Activated B cell treated with CpG ODN at 0.5 μM for 24 hours (primary cell): ENCODE measurements at places on chromosomes 4 and X.

DNA sequence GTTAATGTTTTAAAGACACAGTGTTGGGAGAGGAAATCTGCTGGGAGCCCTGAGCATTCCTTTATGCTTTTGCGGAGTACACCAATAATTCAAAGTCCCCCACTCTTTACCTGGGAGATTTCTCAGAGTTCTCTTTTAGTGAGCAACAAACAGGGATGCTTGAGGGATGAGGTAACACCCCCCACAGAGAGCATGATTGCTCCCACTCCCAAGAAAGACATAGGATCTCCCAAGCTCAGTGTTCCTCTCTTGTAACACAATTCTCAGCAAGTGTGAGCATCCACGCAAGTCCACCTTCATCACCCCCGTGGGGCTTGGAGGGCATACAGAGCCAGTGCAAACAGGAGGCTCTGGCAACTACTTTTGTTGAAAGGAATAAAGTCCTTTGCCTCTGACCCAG lies 36.1 kb downstream of the GSPT2 start:
- no peak for DNase-seq

GRCh38 chrX:72002875-72003274 lies 92.2 kb downstream of the NHSL2 start:
- DNase-seq = no peak

DNA sequence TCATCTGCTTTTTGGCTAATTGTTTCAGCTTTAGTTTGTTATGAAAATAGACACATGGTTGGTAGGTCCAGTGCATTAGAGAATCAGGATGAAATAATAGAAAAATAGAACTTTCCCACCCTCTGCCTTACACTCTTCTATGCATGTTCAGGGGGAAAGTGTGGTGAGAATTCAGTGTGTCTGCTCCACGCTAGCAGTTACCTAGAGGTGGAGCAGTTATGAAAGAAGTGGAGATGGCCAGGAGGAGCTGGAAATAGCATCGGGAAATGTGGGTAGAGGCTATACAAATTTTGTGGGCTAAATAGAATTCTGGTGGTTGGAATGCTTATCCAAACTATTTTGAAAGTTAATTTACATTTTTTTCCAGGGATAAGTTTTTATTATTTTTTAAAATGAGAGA lies 91.4 kb upstream of the MAD2L1 start:
- DNase-seq = no peak

DNA sequence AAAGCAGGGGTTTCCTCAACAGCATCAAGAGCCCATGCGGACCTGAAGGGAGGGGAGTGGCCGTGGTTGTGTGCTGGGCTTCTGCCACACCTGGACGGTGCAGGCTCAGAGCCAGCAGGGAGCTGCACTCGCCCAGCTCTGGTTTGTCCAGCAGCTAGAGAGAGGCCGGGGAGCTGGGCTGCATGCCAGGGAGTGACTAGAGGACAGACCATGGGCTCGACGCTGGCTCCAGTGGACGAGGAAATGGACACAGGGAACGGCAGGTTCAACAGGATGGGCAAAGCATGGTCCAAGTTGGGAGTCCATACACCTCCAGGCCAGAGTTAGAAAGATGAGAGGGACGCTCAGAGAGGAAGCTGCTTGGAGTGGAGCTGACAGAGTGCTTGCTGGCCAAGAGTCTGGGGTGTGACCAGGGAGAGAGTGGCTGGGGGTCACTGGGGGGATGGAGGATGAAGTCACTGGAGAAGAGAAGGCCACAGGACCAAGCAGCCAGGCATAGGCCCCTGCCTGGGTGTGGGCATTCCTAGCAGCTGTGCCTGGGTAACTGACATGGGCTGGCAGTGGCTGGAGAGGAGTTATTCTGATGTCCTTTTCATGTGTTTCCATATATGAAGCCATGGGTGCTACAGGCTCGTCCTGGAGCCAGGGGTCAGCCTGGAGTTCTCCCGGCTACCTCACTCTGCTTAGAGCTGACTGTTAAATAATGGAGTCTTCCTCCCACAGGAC lies 42.8 kb downstream of the HTT-AS start:
- DNase-seq = no peak

DNA sequence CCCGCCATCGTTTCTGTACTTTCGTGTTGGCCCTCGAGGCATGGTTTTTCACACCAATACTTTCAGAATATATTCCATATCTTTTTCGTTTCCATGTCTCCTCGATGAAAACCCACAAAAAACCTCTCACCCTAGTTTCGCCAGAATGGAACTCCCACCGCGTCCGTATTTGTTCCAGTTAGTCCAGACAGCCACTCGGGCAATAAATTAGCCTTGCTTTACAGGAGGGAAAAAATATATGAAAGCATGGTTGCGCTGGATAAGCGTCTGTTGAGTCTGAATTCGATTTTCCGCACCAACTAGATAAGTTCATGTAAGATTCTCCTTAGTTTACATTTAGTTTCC lies 550 bp upstream of the CHM start:
- DNase-seq = no peak

DNA sequence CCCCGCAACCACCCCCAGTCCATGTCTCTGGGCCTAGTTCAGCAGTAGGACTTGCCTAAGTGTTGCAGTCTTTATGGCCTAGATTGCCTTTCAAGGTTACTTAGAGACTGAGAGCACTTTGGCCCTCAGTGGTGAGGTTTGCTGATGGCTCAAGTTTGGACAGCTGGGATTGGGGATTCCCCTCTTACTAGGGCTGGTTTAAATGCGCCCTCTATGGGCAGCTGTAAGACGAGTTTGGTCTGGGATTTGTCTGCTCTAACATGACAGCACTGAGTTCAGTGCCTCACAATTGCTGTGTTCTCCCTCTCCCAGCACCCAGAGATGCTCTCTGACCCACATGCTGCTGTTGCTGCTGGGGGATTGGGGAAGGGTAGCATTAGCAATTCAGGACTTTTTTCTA lies 23.1 kb downstream of the DACH2 start:
- DNase-seq = no peak

GRCh38 chrX:153800746-153801145 lies 6.3 kb downstream of the SSR4 start:
- no peak for DNase-seq

- no peak for DNase-seq
These were observed 319.8 kb downstream of the DCAF12L2 start for GRCh38 chrX:125846271-125846670.

- DNase-seq = no peak
These were observed 17.9 kb upstream of the OGT start for GRCh38 chrX:71515038-71515396.

DNA sequence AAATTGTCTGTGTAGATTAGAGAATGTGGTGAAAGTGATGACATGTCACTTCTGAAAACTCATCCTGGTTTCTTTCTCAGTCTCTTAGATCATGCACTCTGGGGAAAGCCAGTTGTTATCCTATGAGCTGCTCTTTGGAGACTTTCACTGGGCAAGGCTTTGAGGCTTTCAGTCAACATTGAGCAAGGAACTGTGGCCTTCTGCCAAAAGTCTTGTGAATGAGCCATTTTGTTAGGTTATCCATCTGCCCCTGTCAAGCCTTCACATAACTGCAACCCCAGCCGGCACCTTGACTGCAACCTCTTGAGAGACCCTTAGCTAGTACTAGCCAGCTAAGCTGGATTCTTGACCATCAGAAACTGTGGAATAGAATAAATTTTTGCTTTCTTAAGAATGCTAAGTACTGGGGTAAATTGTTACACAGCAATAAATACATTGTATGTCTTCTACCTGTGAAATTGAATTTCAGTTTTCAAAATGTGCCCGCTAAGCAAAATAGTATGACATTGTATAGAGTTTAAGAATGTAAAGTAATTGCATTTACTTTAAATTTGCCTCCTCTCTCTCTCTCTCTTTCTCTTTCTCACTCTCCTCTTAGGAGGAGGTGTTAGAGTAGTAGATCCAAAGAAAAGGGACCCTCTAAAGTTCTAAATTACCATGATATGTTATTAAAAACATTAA lies 1273.0 kb downstream of the RAPGEF2 start:
- DNase-seq = no peak

- DNase-seq = no peak
These were observed 162.2 kb upstream of the NDST4 start for GRCh38 chr4:115275615-115276014.

- no peak for DNase-seq
These were observed 1434.8 kb downstream of the RAPGEF2 start for GRCh38 chr4:160537681-160538080.

GRCh38 chr4:44038811-44039210 lies 409.8 kb downstream of the KCTD8 start:
- DNase-seq = no peak

GRCh38 chr4:27189683-27190082 lies 329.0 kb downstream of the STIM2 start:
- no peak for DNase-seq

GRCh38 chr4:5908876-5909427 lies 16.1 kb upstream of the CRMP1 start:
- DNase-seq = no peak

DNA sequence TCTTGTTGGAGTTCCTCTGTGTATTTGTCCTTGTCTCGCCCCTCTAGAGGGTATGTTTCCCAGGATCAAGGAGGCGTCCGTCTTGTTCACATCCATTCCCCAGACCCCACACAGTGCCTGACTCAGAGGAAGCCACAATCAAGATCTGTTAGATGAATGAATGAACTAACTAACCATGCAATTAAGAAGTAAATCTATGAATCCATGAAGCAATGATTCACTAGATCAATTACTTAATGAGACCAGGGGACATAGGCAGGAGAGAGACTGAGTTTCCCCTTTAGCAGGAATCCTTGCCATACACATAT lies 11.9 kb downstream of the BLOC1S4 start:
- no peak for DNase-seq

DNA sequence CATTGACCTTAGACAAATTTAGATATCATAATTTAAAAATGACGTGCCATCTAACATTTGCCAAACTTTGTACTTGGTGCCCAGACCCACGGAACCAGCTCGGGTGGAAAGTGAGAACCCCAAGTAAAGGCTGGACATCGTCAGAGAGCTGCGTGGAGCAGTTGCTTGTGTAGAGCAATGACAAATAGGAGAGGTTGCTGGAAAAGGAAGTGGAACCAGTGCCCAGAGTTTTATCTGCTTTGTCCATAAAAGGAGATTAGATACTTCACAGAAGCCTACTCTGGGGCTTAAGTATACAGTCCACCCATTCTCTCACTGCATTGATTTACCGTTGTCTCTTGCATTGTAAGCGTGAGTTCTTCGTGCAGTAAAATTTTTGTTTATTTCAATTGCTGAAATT lies 5.4 kb upstream of the TBC1D1 start:
- DNase-seq = no peak

DNA sequence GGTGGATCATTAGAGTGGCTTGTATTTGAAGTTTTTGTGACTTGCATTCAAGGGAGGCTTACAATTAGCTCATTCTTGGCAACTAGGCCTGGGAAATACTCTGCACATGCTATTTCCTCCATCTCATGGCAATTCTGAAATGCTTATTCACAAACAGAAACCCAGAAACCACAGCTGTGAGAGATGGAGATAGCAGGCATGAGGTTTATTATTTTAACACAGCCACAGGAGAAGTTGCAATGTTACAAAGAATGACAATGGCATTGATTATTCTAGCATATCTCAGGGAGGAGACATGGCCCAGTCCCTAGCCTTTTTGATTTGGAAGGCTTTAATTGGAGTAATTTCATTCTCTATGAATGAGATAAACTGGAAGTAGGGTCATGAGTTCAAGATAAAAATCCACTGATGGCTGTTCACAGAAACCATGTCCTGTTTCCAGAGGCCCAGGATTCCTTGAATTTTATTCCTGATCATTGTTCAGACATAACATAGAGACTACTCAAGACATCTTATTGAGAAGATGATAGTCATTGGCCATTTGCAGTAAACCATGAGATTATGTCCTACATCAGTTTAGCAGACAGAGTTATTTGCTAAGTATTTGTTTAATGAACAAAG lies 123.9 kb downstream of the MID1 start:
- no peak for DNase-seq
